Thymus (tissue), 14 donors: ENCODE measurements at places on chromosomes 1 and 21.

- peak; percentile 76 for DNase-seq
Measured at GRCh38 chr1:235011599-235012435, 116.8 kb downstream of the TOMM20 start.

GRCh38 chr1:58539553-58539952, 7.0 kb downstream of the OMA1 start:
- DNase-seq: no peak

GRCh38 chr1:182069028-182069466, 7.5 kb upstream of the ZNF648 start:
- no peak for DNase-seq

DNA sequence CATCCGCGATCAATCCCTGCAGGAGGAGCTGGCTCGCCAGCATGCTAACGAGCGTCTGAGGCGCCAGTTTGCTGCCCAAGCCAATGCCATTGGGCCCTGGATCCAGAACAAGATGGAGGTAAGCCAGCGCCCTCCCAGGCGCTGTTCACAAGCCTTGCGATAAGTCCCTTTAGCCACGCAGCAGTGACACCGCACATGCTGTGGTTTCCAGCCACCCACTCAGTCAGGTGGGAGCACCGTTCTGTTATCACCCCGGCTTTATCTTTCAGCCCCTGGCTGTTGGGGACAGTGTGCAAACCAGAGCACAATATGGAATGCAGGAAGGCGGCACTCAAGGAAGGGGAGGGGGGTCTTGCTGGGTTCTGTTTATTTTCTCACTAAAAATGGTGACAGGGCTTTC, 41.1 kb upstream of the MTR start:
- no peak for DNase-seq

DNA sequence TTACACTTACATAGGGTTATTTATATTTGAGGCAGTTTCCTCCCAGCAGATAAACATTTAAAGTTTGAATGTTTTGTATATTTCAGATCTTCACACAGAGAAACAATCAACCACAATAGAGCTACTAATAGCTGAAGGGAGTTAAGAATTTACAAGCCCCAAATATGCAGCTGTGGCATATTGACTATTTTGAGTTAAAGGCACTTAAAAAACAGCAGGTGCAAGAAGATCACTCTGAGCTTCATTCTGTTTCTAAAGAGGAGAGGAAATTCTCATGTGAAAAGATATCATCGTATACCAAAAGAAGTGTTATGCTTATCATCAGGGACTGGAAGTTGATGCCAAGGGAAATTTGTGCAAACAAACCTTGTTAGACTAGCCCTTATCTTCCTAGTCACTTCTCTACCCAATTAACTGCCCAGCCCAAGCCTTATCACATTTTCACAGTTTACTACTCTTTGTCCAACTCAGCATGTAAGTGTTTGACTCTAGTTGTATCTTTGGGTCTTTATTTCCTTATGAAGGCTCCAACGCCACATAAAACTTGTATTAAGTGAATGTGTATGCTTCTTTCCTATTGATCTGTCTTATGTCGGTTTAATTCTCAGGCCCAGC, 66.3 kb upstream of the COG2 start:
- DNase-seq: no peak

- no peak for DNase-seq
Measured at GRCh38 chr21:35562876-35563275, 497.4 kb downstream of the SETD4 start.

GRCh38 chr1:113226148-113226547, 153.2 kb downstream of the LRIG2 start:
- DNase-seq: no peak

DNA sequence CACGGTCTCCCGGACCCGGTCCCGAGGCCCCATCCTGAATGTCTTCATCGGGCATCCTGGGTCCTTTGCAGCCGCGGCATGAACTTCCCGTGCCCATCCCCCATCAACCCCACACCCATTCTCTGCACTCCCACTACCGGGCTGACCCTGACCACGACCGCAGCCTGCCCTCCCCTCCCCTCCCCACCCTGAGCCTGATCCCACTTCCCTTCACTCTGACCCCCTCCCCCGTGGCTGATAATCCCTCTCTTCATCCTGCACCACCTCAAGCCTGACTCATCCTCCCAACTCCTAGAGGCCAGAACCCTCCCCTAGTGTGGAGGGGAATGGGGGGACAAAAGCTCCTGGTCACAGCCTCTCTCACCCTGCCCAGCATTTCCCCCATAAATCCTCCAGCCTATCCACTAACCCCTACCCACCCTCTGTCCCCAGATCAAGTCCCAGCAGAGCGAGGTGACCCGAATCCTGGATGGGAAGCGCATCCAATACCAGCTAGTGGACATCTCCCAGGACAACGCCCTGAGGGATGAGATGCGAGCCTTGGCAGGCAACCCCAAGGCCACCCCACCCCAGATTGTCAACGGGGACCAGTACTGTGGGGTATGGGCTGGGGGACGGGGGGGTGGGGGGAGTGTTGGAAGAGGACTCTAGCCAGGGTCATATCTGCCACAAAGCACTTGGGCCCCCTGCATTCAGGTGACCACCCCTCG, 602 bp downstream of the SH3BGRL3 start:
- DNase-seq: no peak

DNA sequence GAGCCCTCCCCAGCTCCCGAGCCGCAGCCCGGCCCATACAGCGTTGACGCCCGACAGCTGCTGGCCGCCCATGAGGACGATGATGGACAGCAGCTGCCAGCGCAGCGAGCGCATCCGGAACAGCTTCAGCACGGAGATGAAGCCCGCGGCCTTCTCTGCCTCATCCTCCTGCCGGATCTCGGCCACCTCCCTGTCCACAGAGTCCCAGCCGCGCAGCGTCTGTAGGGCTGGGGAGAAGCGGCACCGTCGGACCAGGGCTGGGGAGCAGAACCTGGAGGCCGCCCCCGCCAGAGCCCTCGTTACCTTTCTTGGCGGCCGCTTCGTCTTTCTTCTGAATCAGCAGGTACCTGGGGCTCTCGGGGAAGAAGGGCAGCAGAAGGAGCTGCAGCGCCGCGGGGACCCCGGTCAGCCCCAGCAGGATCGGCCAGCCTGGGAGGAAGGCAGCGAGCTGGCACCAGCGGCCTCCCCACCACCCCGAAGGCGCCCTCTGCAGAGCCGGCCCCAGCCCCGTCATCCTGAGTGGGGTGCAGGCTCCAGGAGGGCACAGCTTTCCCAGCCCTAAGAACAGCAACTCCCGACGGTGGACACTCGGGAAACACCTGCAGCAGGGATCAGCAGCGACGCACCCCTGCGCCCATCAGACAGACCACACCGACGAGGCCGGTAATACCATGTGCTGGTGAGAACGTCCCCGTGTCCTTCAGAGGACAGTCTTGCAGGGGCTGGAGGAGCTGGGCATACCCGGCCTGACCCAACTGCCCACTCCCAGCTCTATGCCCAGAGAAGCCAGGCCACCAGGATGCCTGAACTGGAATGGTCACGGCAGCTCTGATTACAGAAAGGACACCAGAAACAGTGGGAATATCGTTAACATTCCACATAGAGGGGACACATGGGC, 13.8 kb upstream of the SLC2A7 start:
- DNase-seq: no peak

DNA sequence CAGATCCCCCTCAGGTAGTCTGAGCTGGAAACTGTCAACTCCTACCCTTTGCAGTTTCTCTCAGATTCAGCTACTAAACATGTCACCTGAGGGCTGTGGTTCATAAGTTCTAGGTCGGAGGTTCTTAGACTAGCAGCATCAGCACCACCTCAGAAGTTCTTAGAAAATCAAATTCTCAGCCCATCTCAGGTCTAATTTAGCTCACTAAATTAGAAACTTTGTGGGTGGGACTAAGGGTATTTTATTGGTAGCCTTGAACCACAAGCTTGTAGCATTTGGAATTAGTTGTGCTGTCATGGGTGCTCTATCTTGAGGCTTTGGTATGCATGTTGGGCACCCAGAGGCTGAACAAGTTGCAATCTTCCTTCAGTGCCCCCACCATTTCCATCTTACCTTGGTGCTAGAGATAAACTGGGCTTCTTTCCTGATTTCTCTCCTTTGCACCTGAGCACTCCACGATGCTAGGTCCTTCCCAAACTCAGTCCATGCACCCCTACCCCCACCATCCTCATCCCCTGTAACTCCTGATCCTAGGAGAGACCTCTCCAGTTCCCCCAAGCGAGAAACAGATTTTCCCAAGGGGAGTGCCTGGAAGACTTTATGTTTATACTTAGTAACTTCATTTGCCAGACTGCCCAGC, 54.2 kb downstream of the S1PR1 start:
- DNase-seq: no peak

- no peak for DNase-seq
Measured at GRCh38 chr1:190126728-190127127, 350.9 kb downstream of the BRINP3 start.

GRCh38 chr1:225897595-225898514, 8.9 kb upstream of the LEFTY1 start:
- DNase-seq: no peak

DNA sequence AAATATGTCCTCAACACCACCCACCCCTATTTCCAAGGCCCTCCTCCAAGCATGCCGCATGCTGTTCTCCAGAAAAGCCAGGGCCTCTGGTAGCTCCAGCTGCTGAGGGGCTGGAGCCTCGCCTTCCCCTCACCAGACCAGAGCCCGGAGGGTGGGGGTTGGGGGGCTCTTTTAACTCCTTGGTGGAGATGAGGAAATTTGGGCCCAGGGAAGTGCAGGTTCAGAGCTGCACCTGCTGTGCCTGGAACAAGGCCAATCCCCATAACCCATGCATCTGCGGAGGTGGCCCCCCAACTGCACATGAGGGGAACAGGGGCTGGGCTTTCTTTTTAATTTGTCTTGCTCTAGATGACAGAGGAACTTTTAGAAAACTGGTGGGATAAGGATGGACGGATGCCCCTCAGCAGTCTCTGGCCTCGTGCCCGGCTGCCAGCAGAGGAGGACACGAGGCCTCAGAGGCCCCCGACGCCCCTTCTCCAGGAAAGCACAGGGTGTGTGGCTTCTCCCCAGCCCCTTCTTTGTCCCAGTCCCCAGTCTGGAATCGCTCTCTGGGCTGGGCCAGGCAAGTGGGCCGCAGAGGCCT, 550 bp upstream of the SELENON start:
- no peak for DNase-seq

GRCh38 chr1:26701266-26701994, 5.6 kb downstream of the ARID1A start:
- DNase-seq: no peak

- DNase-seq: no peak
Measured at GRCh38 chr1:52629667-52630066, 3.3 kb upstream of the SHISAL2A start.

DNA sequence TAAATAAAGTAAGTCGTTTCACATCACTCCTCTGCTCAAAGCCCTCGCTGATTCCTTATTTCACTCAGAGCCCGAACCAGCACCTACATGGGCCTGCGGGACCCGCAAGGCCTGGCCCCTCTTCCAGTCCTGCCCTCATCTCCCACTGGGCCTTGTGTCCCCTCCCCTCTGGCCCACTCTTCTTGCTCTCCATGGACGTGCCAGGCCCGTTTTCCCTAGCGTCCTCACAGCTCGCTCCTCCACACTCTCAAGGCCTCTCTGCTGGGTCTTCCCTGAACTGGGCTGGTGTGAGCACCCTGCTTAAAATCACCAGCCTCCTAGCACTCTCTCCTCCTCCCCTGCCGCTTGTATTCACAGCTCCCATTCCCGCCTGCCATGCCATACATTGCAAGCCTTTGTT, 237.9 kb downstream of the FOXD2 start:
- DNase-seq: no peak

DNA sequence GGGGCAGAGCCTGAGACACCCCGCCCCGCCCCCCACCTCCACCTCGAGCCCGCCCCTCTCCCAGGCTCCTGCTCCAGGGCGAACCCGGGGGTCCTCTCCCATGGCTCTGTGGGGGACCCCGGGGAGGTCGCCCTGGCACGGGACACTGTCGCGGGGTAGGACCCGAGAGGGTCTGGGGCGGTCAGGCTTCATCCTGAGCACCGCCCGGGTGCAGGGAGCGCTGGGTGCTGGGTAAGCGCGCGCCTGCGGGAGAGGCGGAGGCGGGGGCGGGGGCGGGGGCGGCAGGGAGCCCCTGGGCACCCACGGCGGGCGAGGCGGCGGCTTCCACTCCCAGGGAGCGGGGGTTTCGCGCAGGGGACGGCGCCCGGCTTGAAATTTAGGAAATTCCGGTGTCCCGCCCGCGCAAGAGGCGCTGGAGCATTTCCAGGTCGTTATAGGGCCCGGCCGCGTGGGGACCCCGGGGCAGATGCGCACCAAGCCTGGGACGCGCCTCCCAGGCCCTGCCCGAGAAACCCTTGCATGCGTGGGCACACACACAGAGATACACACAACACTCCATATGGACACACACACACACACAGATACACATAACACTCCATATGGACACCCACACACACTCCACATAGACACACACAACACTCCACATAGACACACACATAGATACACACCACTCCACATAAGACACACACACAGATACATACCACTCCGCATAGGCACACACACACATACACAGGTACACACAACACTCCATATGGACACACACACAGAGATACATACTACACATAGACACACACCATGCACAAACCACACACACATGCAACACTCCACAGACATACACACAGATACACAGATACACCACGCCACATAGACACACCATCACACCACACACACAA, 48.7 kb upstream of the SLC19A1 start:
- DNase-seq: peak; percentile 46

GRCh38 chr1:47333922-47334764, 553 bp downstream of the CMPK1 start:
- DNase-seq: peak; percentile 80

DNA sequence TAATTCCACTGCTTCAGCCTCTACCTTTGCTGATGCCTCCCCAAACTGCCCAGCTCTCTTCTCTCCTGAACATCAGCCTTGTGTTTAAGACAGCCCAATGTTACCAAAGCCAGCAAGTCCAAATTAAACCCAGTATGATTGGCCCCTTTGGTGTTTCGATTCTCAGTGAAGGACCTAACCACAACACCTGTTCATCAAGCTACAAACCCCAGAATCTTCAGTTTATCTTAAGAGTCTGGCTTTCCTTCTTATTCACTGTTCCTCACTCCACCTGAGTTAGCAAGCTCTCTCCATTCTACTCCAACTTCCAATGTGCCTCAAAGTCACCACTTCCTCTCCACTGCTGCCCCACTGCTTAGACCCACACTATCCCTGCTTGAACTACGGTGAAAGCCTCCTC, 25.5 kb upstream of the ITPKB start:
- no peak for DNase-seq
